ENCODE measurements at places on chromosomes 12 and 14.

GRCh38 chr12:113057565-113058485 is 1.3 kb downstream of the DTX1 start:
- DNase-seq: no peak

GRCh38 chr14:61588419-61588901 is 106.9 kb upstream of the HIF1A start:
- DNase-seq: peak; percentile 83

DNA sequence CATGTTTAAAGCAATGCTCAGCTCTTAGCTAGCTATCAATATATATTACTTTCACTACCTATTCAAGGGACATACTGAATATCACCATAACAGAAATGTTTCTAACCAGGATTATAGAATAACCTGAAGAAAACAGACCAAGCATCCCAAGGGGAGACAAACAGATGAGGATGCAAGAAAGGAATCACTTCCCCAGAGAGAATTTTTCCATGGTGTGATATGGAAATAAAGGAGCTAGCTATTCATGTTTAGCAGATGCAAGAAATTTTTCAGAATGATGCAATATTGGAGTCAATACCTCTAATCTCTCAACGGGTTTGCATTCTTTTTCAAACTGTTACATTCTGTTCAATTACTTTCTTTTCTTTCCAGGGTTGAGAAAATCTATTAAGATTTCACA is 538.9 kb upstream of the FLRT2 start:
- DNase-seq: no peak

- DNase-seq: no peak
Measured at GRCh38 chr12:69886715-69887114, 61.7 kb downstream of the MYRFL start.

- no peak for DNase-seq
Measured at GRCh38 chr14:101473795-101474562, 87.3 kb upstream of the DIO3 start.

DNA sequence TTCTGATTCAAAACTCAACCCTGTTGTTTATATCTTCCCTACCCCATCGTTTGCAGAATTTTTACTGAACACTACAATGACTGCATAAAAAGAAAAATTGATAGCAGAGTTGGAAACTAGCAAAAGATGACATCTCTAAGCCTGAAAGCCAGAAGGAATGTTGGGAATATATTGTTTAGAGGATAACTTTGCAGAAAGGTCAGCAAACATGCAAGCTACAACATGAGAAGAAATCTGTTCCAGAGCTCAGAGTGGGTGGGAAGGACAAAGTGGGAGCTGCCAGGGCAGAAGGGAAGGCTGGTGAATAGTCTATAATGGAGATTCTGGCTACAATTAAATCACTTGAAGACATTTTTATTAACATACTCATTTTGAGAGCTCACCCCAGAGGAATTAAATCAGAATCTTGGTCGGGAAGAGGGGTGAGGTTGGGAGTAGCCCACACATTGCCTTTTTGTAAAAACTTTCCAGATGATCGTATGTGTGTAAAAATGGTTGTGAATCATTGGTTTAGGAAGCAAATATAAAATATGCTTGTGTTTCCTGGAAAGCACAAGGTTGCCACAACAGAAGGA is 574.8 kb downstream of the FLRT2 start:
- DNase-seq: no peak

DNA sequence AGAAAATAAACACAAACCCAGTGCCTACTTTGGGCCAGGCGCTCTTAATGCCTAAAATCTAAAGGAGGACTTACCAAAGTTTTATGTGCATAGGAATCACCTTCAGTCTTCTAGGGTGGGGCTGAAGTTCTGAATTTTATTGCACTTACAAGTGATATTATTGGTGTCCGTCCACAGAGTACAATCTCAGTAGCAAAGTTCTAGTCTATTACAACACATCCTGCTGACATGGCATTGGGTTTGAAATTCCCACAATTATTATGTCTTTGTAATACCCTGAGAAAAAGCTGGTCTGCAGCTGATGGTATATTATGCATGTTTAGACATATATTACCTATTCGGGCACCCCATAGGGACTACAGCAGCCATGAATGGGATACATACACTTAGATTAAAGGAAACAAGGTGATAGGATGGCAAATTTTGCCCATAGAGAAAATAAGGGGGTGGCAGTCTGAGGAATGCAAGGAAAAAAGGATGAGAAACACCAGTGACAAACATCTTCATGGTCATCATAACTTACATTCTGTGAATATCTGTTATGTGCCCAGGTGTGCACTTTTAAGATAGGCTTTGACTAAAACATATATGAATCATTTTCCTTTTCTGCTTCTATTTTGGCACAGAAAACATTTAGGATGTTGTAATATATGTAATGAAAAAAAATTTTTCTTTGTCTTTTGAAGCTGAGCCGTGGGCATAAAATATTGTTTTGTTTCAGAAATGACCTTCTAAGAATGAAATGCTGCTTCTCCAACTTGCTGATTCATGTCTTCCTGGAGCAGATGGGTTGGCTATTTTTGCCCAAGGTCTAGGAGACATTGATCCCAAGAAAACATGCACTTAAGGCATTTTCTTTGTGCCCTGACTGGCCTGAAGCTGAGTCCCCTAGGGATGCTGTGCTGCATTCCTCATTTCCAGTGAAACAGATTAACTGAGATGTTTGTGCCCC is 27.2 kb upstream of the ALG10 start:
- DNase-seq: peak; percentile 61

DNA sequence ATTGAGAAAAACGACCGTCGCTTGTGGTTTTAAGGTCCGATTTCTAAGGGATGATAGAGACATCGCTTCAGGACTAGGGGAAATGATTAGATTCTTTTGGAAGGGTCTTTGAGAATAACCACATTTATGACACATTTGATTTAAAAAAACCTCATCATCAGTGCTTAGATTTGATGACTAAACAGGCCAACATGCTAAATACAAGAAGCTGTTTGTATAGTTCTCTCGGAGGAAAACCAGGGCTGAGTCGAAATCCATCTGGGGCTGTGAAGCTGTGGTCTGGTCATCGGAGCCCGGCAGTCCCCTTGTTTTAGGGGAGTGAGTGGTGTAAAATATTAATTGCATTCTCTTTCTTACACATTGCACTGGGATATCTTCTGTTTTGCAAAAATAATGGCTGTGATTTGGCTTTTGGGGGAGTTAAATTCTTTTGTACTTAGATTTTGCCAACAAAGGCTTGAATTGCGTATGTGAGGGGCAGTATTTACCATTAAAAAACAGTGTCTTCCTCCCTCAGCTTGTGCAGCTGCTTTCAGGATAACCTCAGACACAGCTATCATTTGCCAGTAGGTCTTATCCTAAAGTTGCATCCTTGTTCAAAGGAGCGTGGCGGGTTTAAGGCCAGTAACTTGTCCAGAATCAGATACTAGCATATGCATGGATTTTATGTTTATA is 550 bp downstream of the GNG2 start:
- DNase-seq: no peak

GRCh38 chr14:69055999-69056788 is 77.1 kb upstream of the ACTN1 start:
- DNase-seq: no peak

DNA sequence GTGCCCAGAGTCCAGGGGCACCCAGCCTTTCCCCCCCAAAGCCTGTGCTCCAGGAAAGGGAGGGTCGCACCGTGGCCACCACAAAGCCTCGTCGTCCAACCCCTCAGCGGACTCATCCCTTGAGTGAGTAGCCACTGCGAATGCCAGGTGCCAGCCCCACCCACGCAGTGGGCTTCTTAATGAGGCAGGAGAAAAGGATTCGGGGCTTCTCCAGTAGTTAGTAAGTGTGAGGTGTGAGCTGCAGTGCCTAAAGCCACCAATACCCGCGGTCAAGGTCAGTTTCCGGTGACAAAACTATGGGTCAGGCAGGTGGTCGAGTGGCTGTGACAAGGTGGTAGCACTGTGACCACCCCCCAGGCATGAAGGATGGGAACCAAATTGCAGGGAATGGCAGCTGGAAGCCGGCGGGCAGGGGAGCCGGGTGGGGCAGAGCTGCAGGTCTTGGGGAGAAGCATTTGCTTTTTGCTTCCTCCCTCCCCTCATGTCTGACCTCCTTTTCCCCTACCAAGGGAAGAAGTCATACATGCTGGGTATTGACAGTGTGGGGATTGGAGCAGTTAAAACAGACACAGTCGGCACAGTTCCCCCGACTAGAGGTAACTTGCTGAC is 8.0 kb downstream of the RAN start:
- no peak for DNase-seq

DNA sequence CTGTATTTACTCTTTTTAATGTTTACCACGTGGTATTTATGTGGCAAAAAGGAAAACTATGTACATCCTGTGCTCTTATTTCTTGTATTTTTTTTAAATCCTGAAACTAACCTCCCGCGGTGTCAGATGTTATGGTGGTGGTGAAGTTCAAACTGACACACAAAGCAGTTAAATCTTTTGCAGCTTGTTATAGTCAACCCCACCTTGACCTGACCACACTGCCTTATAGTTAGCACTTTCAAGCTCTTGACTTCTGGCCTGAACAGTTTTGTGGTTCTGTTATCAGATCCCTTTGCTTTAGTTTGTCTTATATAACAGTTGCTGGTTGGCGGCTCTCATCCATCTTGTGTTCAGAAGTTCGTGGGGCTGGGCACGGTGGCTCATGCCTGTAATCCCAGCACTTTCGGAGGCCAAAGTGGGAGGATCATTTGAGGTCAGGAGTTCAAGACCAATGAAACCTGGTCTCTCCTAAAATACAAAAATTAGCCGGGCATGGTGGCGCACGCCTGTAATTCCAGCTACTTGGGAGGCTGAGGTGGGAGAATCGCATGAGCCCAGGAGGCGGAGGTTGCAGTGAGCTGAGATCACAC is 2.1 kb downstream of the UNG start:
- no peak for DNase-seq

DNA sequence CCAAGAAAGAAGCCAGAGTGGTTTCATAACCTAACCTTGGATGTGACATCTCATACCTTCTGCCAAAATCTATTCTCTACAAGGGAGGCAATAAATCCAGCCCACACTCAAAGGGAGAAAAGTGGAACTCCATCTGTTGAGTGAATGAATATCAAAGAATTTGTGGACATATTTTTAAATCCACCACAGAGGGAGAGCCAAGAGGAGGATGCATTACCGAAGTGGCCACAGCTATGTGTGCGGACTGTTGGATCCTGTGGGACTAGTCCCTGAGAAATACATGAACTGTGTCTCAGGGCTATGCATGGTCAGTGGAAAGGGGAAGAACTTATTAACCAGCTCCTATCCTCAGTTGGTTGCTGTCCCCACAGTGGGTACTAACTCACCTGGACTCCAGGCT is 273.9 kb downstream of the NUAK1 start:
- no peak for DNase-seq

DNA sequence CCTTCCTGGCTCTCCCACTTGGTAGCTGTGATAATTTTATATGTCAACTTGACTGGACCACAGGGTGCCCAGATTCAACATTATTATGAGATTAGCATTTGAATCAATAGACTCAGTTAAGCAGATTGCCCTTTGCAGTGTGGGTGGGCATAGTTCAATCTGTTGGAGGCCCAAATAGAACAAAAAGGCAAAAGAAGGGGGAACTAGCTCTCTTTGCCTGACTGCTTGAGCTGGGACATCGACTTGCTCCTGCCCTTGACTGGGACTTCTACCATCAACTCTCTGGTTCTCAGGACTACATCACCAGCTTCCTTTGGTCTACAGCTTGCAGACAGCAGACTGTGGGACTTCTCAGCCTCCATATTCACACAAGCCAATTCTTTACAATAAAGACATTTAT is 1189.2 kb downstream of the BCL11B start:
- no peak for DNase-seq
